ENCODE measurements at places on chromosomes 1 and 21.

DNA sequence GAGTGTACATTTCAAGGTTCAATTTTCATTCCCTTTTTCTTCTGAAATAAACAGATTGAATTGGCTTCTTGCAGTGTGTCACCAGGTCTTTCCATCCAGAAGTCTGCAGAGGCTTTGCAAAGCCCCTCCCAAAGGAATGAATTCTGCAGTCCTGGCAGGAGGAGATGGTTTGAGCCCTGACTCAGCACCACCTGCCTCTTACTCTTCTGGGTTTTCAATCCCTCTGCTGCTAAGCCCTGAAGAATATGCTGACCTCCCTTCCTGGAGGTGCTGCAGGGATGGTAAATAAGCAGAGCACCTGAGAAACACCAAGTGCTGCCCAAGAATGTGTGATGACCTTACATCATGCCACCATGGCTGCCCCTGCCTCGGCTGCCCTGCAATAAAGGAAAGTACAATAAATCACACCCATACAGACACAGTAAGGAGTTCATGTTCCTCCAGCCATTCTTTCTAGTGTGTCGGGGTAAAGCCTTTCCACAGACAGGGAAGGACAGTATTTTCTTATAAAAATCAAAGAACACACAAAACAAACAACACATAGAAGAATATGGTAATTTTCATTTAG is 209.2 kb downstream of the ZNF326 start:
- peak; percentile 10 for DNase-seq

- no peak for DNase-seq
Observed at GRCh38 chr1:15081102-15081501, 72.4 kb upstream of the TMEM51 start.

DNA sequence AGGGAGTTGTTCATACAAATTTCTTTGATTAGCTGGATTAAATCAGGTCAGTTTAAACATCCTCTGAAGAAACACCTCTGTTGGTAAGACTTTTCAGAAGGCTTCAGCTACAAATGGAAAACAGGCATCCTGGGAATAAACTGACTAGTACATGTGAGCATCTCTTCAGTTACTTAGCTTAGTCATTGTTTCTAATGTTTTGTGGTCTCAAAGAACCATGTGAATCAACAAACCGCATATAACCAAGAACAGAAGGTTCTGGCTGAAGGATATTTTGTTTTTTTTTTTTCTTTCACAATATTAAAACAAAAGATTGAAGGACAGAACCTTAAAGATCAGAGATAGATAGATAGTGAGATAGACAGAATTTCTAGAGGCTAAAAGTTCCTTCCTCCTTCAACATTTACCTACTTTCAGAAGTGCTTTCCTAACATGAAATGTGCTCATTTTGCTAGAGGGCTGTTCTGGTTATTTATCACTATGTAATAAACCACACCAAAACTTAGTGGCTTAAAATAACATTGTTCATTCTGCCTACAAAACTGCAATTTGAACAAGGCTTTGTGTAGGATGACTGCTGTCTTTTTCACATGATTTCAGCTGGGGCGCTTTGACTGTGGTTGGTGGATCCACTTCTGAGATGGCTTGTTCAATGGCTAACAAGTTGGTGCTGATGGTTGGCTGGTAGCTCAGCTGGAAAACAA is 119.8 kb upstream of the PTGFR start:
- no peak for DNase-seq

DNA sequence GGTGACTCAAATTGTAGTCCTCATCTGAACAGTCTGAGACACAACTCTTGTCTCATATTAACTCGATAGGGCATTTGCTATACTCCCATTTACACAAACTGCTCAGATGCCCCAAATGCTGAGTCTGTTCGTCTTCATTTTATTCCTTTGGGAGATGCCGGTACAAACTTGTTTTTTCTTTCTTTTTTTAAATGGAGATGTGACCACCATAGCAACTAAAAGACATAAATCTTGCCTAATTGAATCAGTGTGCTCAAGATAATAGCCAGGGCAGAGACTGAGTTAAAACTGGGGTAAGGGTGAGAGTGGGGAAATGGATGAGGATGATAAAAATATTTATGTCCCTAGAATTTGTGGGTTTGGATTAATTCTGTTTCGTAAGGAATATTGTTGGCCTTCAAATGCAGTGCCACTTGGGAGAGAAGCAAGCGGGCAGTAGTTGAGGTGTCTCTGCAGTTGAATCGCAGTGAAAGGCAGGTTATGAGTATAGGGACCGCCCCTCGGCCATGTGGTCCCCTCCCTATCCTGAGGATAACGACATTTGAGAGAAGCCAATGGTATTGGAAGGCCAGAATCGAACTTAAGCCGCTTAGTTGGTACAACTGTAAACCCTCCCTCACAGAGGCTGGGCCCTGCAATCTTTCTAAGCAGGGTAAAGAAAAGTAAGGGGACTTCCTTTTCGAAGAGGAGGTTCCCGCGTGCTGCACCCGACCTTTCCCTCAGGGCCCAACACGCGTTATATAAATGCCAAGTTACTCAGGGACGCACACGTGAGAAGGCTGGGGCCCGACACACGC is 859 bp upstream of the LRRC8B start:
- peak; percentile 90 for DNase-seq

DNA sequence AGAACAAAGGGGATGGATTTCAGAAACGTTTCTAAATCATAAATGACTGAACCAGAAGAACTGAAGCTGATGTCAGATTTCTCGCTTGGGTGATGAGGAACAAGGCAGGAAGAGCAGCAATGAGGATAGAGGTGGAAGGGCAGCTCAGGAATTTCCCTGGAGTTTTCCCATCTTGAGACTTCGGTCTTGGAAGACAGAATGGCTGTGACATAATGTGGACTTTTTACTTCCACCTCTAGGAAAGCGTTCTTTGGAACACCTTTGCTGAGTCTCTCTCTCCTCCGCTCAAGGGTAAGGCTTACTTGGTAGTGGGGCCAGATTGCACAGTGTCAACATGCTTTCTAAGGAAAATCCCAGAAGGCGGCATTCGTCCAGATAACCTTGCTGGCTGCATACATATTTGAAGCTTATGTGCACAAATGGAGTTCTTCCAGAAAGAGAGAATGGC is 36.6 kb downstream of the DEGS1 start:
- DNase-seq, result no peak

DNA sequence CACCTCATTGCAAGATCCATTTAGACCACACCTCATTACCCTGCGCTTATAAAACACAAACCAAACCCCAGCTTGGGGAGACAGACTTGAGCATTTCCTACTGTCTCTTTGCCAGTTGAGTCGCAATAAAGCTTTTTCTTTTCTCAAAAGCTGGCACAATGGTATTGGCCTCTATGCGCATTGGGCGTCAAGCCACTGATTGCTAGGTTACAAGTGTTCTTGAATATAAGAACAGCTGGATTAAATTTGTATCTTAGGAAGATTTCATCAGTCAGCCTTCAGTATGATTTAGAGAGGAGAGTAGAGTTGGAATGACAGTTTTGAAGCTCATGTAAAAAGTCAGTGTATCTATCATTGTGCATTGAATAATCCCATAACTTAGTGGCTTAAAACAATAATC is 84.9 kb upstream of the RAB4A start:
- DNase-seq, result no peak

- DNase-seq, result no peak
Observed at GRCh38 chr1:221865808-221866207, 123.9 kb upstream of the DUSP10 start.

GRCh38 chr1:226457307-226457712 is 49.4 kb upstream of the PARP1 start:
- no peak for DNase-seq

GRCh38 chr21:39077876-39078275 is 105.4 kb downstream of the PSMG1 start:
- DNase-seq, result no peak

DNA sequence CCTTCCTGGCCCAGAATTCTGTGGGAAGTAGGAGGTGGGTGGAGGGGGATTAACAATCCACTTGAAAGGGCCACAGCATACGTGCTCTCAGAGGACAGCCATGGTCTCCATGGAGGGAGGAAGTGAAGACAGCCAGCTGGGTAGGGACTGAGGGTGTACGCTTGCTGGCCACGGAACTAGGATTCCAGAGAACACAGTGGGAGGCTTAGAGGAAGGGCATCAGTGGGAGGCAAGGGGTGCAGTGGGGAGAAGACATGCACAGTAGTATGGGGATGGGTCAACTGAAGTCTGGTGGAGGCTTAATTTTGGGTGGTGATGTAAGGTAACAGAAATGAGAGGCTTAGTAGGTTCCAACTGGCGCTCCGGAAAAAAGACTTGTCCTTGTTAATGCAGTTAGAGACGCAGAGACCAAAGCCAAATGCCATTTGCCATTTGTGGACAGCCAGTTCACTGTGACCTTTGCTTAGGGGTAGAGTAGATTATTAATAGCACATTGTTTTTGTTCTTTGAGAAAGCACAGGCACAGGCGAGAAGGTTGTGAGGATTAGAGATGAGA is 103.0 kb downstream of the ZSCAN20 start:
- no peak for DNase-seq

GRCh38 chr1:18404460-18404859 is 76.3 kb upstream of the KLHDC7A start:
- no peak for DNase-seq

DNA sequence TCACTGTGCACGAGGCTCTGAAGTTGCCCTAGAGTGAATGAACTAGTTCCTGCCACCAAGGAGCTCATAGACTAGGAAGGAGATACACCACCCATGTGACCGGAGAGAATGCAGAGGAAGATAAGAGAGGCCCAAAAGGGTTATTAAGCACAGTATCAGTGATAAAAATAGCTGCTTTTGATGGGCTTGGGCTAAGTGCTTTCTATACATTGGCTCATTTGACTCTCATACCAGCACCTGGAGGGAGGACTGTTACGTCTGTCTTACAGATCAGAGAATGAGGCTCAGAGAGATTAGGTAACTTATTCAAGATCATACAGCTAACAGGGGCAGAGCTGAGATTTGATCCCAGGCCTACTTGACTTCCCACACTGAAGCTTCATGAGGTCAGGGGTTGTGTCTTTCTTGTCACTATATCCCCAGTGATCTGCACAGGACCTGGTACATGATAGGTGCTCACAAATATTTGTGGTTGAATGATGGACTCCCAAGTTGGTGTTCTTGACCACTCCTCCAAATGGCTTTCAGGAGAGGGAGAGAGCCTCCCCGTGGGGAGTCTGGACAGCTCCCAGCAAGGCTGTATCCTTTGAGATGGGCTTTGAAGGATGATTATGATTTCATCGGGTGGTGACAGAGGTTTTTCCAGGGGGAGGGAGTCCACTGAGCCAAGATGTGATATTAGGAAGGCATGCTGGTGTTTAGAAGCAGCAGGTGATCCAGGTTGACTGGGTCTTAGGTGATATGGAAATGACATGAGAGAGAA is 14.4 kb downstream of the PPFIA4 start:
- DNase-seq, result no peak

DNA sequence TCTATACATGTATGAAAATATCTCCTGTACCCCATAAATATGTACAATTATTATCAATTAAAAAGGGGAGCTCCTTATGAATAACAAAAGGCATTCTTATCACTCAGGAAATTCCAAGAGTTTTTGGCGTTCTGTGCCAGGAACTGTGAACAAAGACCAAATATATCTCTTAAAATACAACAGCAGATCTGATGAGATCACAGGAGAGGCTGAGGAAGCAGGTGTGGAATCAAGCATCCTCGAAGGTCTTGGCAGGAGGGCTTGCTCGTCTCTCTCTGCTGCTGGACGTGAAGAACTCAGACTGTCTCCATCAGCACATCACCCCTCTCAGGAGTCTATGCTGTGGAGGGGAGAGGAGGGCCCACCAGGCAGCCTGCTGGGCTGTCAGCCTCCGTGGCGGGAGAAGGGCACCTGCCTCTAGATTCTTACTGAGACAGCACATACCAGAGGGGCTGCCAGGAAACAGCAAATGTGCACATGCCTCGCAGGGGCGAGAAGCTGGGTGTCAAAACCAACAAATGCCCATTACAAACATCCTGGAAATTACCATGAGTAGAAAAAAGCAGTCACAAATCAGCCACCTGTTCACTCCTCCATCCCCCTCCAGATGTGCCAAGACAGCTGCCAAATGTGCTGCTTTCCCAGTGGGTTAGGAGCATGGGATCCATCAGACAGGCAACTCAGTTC is 30.8 kb upstream of the FAM89A start:
- no peak for DNase-seq

All from WERI-Rb-1 (cell line).